Effector memory CD8-positive, alpha-beta T cell (primary cell): ENCODE measurements at places on chromosomes 4 and X.
A peak's percentile ranks its signal among the peaks of the same experiment; 100 is the strongest.

DNA sequence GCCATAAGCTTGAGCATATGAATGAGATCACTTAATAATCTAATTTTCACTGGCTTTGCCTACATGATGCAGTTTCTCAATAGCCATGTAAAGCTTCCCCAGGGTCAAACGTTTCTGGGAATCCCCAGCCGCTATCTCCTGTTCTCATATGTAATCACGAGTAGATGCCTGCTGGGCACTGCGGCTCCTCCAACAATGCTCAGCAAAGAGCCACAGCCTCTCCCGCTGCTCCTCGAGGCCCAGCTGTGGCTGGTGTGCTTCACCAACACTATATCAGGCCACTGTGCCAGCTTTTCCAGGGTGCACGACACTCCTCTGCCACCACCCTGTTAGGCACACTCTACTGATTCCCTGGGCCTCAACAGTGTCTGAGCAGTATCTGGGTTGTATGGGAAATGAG lies 78.3 kb upstream of the RASGEF1B start:
- DNase-seq = no peak

DNA sequence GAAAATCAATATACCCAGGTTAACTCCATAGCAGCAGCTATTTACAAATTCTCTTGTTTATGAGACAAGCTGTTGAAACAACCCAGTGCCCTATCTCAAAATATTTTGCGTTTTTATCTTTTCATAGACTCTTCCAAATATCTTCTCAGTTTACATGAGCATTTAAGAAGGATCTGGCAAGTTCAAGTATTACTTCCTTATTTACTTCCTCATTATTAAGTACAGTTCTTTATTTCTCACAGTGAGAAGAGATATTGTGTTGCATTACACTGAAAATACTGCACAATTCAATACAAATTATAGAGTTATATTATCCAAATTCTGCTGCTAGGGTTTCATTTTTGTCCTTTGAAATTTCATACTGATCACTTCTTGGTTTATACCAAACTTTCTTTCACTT lies 43.6 kb upstream of the UCP1 start:
- no peak for DNase-seq

GRCh38 chr4:76458825-76459224 lies 23.8 kb downstream of the SHROOM3 start:
- no peak for DNase-seq

GRCh38 chr4:29540439-29541102 lies 1179.6 kb upstream of the PCDH7 start:
- DNase-seq = no peak

- peak; percentile 67 for DNase-seq
Measured at GRCh38 chr4:122716825-122717448, 15.6 kb upstream of the BBS12 start.

DNA sequence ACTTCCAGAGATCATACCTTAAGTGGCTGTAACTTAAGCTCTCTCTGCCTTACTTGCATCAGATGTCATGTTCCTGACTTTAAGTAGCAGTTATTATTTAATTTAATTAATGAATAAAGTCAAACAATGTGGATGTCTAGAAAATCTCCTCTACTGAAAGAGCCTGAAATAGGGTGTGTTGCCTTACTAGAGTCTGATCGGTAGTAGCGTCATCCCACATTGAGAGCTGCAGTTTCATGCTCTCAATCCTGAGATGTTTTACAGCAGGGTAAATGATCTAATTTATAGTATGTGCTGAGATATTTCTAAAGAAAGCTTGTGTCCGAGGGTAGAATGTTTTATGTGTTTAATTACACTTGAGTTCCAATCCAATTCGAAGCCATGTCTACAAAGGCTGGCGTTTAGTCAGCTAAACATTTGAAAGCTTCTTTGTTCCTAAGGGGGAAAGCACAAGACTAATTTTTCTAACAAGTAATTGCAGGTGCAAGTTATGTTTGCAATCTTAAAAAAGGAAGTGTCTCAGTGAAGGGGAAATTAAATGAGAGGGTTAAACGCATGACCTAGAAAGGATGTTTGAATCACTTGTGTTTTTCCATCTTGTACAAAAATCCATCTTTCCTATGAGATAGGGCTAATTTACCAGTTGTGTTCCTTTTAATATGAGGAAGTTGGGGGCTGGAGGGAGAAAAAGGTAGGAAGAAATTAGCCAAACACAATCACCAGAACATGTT lies 391.0 kb upstream of the MAGEB2 start:
- DNase-seq = no peak

DNA sequence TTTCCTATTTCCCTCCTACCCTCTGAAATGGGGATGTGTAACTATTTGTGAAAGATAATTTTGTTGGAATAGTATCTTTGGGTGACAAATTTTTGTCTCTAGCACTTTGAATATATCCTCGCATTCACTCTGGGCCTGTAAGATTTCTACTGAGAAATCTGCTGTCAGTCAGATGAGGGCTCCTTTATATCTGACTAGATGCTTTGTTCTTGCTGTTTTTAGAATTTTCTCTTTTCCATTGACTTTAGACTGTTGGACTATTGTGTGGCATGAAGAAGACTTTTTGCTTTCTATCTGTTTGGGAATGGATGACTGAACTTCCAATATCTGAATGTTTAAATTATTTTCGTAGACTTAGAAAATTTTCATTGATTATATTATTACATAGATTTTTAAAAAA lies 54.2 kb upstream of the GRID2 start:
- DNase-seq = no peak

- no peak for DNase-seq
Measured at GRCh38 chr4:184408021-184408683, 66.2 kb downstream of the IRF2 start.

GRCh38 chrX:45324941-45325340 lies 124.3 kb upstream of the DIPK2B start:
- DNase-seq = no peak

DNA sequence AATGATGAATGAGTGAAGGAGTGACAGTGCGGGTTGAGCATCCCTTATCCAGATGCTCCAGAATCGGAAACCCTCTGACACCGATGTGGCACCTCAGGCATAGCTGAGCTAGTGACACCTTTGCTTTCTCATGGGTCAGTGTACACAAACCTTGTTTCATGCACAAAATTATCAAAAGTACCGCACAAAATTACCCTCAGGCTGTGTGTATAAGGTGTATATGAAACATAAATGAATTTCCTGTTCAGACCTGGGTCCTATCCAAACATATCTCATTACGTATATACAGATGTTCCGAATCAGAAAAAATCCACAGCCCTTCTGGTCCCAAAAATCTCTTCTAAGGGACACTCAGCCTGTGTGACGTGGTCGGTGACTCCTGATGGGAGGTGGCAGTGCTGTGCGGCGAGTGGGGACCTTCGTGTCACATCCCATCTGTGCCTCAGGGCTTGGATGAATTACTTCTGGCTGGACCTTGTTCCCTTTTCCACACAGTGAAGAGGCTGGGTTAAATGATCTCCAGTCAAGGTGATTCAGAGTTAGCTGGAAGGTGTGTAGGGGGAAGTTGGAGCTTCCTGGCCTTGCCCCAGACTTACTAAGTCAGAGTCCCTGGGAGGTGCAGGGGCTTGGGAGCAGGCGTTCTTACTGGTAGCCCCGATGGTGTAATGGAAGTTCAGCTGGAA lies 18.8 kb downstream of the RGS12 start:
- no peak for DNase-seq

- no peak for DNase-seq
Measured at GRCh38 chrX:11257711-11258110, 35.5 kb upstream of the AMELX start.

- no peak for DNase-seq
Measured at GRCh38 chr4:108351791-108352190, 183.1 kb upstream of the LEF1 start.

- DNase-seq = no peak
Measured at GRCh38 chrX:47169726-47170515, 23.7 kb upstream of the UBA1 start.
